Spinal cord (tissue), 10 donors: ENCODE measurements at places on chromosomes 11 and 22.
A peak's percentile ranks its signal among the peaks of the same experiment; 100 is the strongest.

GRCh38 chr11:47506373-47506772 lies 46.6 kb downstream of the CELF1 start:
- DNase-seq = no peak

DNA sequence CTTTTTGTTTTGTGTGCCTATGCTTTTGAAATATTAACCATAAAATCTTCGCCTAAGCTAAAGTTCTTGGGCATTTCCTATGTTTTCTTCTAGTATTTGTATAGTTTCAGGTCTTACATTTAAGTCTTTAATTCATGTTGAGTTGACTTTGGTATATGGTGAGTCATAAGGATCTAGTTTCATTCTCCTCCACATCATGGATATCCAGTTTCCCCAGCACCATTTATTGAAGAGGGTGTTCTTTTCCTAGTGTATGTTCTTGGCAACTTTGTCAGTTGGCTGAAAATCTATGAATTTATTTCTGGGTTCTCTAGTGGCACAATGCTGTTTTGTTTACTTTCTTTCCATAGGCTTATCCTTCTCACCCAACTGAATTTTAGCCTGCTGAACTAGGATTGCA lies 49.0 kb downstream of the CTSC start:
- DNase-seq = no peak

DNA sequence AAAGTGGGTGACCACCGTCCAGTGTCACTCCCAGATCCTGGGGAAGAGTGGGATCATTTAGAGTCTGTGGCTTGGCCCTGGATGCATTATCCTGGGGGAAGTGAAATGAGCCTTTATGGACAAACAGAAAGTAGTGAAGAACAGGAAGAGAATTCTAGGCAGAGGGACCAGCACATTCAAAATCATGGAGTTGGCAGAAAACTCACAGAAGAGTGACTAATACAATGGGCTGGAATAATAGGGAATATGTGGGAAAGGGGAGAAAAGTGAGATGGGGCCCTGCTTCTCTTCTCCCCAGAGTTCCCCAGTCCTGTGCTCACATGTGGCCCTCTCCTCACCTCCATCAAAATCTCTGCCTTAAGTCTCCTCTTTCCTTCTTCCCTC lies 84.3 kb downstream of the CCDC81 start:
- DNase-seq = no peak

- no peak for DNase-seq
Measured at GRCh38 chr11:83863272-83863671, 577.1 kb upstream of the CCDC90B start.

DNA sequence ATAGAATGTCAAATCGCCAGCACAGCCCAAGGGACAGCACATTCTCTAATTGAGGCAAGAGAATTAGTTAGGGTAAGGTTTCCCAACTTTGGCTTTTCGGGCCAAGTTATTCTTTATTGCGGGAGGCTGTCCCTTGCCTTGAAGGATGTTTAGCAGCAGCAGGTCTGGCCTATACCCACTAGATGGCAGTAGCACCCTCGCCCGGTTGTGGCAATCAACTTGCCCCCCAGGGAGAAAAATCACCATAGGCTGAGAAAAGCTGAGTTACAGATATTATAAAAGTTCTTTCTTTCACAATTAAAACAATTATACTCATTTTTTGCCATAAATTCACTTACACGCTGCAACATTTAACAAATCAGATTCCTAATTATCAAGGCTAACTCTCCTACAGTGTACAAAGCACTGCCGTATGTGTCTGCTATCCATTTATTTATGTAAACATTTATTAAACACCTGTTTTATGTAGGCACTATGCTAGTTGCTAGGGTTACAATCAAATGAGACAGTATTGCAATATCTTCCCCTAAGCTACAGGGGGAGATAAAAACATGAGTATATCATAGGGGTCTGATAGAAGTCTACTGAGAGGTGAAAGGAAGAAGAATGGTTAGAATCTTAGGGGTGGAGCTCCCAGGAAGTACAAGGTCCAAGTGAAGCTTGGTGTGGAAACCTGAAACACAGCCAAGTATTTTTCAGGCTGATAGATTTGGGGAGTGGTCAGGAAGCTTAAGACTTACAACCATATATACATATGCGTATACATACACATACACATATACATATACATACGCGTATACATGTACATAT lies 452.3 kb downstream of the RAB38 start:
- no peak for DNase-seq

- DNase-seq = no peak
Measured at GRCh38 chr11:46725338-46726205, 6.6 kb downstream of the F2 start.

GRCh38 chr11:34601085-34601444 lies 19.8 kb upstream of the EHF start:
- peak; percentile 19 for DNase-seq

GRCh38 chr11:110173811-110174644 lies 80.8 kb downstream of the ZC3H12C start:
- DNase-seq = peak; percentile 82

- DNase-seq = no peak
Measured at GRCh38 chr11:73210916-73211667, 7.0 kb upstream of the P2RY2 start.

DNA sequence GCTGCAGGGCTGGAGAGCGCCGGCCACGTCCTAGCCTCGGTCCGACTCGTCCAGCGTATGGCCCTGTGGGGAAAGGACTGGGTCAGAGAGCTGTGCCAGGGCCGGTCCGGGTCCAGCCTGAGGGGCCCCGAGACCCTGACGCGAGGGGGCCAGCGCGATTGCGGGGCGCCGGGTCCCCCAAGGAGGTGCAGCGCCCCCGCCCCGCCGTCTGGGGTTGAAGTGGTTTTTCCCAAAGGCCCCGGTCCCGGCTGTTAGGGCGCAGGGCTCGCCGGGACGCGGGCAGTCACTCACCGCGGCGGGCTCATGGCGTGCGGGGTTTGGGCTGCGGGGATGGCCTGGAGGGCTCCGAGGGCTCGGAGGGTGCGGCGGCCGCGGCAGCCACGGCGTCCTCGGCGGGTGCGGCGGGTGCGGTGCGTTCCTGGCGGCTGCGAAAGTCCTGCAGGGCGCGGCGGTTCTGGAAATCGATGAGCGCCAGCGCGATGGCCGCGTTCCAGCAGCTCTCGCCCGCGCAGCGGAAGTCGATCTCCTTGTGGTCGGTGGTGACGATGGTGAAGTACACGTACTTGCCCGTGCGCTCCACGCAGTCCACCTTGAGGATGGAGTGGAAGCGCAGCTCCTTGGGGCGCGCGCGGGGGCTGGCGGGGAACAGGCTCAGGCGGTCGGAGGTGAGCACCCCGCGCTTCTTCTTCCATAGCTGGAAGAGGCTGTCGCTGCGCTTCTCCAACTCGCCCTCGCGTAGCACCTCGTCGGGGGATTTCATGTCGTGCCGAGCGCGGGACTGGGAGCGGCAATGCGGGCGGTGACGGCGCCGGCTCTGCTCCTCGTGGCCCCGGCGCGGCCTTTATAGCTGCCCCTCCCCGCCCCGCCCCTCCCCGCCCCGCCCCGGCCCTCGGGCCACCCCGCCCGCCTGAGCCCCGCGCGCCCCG lies at the start of gene PHLDA2:
Gene PHLDA2 (minus strand): TSS at position 816 of the 926 bp plus-strand sequence. CDS start 56 bp downstream, at position 760.
- DNase-seq = no peak
